ENCODE measurements at places on chromosomes 1 and 21.

DNA sequence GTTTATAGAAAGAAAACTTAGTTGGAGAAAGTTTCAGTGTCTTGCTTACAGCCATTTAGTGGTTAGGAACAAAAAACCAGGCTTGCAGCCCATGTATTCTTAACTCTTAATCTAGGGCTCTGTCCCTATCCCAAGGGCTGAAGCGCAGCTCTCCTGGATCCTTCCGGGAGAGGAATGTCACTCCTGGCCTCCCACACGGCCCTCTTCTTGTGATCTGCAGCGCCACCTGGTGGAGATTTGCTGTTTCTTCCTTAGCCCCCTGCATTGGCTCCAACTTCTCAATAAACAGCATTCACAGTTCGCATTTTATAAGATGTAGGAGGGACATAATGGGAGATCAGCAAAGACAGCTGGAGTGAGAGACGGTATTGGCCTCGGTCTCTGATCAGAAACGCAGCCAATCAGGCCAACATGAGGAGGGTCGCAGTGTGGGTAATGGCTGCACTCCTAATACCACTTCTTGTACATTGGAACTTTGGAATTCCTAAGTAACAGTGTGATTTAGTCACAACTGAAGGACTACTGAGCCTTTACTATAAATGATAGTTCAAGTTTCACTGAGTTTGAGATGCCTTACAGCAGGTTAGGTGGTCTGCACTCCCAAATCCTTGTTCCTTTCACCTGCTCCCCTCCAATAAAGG lies 283.4 kb downstream of the ASTN1 start:
- DNase-seq: no peak

DNA sequence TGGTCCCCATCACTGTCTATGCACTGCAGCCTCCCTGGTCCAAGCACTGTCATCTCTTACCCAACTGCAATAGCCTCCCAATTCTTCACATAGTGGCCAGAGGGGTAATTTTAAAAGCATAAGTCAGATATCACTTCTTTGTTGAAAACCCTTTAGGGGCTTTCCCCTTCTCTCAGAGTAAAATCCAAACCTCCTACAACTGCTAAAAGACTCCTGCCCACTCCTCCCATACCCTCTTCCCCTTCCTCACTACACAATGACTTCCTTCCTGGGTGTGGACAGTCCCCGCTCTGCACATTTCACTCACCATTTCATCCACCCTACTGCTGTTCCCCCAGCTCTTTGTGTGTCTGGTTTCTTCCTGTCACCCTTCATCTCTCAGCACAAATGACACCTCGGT lies 8.3 kb downstream of the MCOLN2 start:
- DNase-seq: no peak

DNA sequence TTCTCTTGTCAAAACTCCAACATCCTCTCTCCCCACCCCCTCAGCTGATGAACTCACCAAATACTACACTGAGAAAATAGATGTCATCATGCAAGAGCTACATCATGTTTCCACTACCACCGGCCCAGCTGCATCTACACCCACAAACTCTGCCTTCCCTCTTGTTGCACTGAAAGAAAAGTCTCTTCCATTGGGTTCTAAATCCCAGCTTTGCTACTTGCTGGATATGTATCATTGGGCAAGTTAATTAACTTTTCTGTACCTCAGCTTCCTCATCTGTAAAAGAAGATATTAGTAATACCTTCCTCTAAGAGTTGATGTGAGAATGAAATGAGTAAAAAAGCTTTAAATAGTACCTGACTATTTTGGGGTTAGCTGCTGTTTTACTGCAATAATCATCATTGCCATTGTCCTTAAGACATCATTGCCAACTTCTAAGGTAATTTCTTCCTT lies 108.6 kb downstream of the OLFML2B start:
- peak; percentile 53 for DNase-seq

DNA sequence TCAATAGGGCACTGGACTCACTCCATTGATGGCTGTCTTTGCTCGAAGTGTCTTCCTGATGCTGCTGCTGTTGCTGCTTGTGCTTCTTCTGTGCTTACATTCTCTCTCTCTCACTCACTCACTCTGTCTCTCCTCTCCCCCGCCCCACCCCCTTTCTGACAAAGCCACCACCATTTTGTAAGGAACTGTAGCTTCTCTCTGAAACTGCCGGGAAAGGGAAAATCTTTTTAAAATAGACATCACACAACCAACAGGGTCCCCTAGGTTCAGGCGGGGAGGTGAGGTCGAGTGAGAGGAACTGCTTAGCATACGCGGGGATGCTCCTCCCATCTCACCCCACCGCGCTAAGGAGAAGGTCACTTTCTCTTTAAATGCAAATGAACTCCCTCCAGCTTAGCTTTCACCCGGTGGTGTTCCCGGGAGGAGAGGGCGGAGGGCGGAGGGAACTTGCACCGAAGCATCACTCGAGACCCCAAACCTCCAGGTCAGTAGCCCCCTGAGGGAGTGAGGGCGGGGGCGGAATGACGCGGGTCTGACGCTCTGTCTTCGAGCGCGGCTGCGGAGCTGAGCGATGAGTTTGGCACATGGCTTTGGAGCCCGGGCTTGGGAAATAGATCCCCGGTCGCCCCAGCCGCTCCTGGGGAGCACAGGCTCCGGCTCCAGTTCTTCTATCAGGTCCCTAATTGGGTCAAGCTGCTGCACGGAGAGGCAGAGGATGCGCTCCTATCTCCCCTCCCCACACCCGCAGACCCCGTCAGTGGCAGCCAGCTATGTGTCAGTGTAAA lies at the start of gene CCDC28B:
Gene CCDC28B, plus strand, starts transcription at position 370 of the 785 bp plus-strand sequence. CDS start 1,341 bp downstream, outside the sequence.
- peak; percentile 34 for DNase-seq

- DNase-seq: no peak
Observed at GRCh38 chr21:35206141-35207125, 157.3 kb upstream of the RUNX1 start.

DNA sequence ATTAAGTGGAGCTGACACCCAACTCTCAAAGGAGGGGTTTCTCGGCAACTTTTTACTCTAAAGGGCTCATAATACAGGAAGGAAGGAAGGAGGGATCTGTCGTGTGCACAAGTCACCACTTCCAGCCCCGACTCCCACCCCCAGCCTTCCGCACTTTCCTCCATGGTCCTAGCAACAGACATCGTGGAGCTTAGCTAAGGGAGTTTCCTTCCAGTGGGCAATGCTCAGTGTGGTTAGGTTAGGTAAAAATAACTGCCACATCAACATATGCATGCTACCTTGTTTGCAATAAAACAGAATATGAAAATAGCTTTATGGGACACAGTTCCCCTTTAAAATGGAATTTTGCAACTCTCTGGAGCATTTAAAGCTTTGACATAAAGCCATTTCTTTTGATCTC lies 35.2 kb downstream of the KANK4 start:
- DNase-seq: no peak

DNA sequence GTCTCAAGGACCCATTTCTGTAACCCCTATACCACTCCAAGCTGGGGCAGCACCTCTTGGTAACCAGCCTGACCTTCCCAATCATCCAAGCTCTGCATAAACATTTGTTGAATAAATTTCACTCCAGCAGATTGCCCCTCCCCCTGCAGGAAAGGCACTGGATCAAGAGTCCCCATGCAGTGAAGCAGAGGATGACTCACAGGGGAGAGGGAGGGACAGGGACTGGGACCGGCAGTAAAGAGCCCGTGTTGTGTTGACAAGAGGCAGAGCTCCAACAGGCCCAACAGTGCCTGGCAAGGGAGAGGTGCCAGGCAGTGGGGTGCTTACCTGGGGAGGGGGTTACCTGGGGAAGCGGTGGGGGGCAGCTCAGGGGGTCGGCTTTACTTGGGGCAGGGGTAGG lies 32.3 kb downstream of the SLC9A1 start:
- DNase-seq: no peak
